ENCODE measurements at places on chromosomes 1 and 21.
A peak's percentile ranks its signal among the peaks of the same experiment; 100 is the strongest.

- no peak for DNase-seq
Observed at GRCh38 chr1:5709976-5710375, 282.2 kb downstream of the NPHP4 start.

GRCh38 chr1:104720741-104721140 is 971.0 kb downstream of the AMY1C start:
- DNase-seq, result no peak

- peak; percentile 53 for DNase-seq
Observed at GRCh38 chr1:32989160-32990050, 24.8 kb upstream of the RNF19B start.

GRCh38 chr1:23282957-23283356 is 61.1 kb downstream of the HNRNPR start:
- no peak for DNase-seq

DNA sequence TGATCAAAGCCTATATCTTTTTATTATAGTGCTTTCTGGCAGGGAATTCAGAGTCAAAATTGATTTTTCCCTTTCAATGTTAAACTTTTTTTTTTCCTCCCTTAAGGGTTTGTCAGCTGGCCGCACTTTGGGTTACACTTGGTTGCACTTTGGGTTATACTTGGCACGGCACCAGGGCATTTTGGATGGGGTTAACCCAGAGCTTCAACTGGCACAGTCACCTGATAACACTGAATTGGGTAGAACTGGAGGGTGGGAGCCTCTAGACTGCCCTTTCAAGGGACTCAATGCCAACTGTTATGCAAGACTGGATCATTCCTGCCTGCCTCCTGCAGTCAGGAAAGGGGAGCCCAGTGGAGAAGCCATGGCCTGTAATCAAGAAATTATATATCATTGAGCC is 211.5 kb downstream of the KCNJ6 start:
- DNase-seq, result peak; percentile 92

GRCh38 chr1:30901798-30902581 is 6.6 kb downstream of the SDC3 start:
- DNase-seq, result no peak

DNA sequence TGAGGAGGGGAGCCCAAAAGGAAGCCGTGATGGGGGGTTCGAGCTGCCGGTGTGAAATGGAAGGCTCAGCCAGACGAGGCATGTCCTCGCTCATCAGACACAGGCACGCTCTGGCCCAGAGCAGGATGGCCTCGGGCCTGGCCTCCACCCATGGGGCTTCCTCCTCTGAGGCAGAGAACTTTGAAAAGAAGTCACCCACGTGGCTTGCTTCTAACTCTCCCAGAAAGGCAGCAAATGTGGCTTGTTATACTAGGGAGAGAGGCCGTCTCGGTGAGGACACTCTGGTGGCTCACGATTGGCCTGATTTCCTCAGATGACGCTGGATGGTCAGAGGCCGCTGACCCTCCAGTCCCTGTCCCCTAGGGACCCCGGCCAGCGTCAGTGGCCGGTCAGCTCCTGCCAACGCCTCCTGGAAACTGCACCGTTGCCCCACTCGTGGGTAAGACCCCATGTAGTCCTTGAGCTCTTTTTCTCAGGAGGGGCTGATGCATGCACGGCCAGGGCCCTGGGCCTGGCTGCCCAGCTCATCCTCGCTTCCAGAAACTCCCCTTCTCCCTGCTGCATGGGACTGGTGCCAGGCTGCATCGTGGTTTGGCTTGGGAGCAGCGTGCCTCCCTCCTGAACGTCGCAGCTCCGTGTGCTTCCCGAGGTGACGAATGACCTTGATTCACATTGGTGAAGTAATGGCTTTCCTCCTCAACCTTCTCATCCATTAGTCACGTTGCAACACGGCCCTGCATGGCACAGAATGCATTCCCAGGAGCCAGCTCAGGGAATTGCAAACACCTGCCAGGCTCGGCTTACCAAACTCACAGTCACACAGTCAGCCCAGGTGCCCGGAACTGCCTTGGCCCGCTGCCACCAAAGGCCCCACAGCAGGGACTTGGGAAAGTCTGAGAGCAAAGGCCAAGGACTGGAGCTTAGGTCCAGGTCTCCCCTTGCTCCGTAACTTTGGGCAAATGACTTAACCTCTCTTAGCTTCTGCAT is 58.8 kb downstream of the TOMM20 start:
- DNase-seq, result peak; percentile 98

DNA sequence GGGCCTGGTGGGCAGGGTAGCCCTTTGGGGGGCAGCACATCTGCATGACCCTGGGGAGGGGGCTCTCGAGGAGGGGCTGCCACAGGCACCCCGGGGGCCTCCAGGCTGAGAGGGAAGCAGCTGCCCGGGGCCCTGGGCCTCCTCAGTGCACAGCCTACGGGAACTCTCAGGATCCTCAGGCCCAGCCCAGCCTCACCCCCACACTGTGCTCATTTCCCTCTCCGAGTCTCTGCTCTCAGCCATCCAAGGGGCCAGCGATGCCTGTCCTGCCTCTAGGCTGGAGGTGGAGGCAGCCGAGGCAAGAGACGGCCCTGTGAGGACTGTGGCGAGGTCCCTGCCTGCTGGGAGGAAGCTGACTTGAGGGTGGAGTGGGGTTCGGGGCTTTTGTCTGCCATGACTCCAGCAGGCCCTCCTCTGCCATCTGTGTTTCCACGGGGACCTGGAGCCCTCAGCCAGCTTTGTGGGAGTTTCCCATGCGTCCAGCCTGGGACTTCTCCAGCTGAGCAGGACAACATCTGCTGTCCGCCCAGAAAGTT is 7.2 kb upstream of the PLEKHG5 start:
- no peak for DNase-seq

- DNase-seq, result no peak
Observed at GRCh38 chr1:243801378-243801777, 48.7 kb downstream of the AKT3 start.

GRCh38 chr1:153404768-153405167 is 11.6 kb upstream of the S100A7A start:
- DNase-seq, result peak; percentile 61

DNA sequence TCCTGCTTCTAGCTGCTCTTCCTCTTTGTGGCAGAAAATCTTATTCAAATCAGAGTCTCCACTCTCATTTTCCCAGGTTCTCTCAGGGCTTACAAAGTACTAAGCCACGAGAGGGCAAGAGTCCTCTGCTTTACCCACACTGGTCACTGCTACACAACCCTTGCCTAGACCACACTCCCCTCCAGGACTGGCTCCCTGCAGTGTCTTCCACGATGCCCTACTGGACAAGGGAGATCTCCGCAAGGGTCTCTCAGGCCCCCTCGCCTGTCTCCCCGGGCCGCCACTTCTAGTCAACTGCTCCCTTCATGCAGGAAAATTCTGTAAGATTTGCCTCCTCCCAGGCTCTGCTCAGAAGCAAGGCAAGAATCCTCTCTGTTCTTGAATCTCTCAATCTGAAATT is 319.6 kb downstream of the RRAGC start:
- DNase-seq, result no peak

DNA sequence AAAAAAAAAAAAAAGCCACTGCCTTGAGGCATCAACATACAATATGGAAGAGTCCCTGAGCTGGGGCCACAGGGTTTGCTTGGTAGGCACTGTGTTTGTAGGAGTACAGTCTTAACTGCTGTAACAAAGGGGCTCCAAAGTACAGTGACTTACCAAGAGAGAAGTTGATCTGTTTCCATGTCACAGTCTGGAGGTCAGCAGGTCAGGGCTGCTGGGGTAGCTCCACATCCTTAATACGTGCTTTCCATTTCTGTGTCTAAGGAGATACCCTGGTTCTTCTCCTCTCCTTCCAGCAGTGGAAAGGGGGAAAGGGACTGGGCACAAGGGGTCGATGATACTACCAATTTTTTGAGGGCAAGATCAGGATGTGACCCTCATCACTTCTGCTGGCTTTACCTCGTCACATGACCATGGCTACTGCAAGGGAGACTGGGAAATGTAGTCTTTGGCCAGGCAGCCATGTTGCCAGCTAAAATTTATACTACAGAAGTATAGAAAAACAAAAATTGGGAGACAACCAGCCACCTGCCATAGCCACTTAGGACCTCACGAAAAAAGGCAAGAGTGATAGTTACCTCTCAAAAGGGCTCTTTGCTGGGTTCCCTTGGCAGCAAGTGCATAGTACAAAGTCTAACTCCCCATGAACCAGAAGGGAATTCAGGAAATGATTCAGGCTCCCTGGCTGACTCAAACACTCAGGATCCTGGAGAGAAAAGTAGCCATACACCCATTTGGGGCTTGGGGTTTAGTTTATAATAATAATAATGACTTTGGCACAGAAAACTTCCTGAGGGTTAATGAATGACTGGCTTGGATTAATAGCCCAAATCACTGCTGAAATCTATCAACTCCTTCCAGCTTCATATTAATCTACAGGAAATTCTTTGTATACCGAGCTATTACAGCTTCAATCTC is 52.7 kb upstream of the ATP5PO start:
- no peak for DNase-seq

GRCh38 chr21:42527489-42528158 is 14.0 kb downstream of the SLC37A1 start:
- DNase-seq, result peak; percentile 44

GRCh38 chr1:47709872-47710231 is 272.0 kb downstream of the FOXD2 start:
- DNase-seq, result no peak

DNA sequence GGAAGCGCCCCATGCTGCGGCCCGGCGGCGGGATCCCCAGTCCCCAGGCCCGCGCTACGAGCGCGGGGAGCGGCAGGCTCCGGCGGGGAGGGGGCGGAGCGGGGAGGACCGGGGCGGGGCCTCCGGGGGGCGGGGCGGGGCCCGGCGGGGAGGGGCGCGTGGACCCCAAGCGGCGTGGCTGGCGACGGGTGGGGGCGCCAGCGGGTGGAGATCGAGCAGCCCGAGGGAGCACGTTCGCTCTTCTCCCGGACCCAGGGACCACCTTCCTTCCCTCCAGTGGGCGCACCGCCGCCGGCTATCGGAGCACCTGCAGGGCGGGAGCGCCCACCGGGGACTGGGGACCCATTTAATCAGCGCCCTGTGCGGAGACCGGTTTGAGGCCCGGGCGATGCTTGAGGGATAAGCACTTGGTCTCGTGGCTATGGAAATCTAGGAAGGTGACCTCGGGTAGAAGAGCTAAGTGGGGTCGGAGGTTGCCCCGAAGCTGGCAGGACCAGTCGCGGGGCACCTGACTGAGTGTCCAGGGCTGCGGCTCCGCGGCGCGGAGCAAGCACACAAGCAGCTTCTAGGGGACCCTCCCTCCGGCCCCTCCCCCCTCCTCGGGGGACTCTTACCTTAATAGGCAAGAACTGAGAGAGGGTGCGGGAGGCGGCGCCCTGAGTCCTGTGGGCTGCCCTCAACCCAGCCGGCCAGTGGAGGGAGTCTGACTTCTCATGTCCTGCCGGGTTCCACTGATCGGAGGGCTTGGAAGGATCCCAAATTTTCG is at the start of gene TSPAN2:
TSS of gene TSPAN2 (minus strand) at position 84 of the 766 bp plus-strand sequence. CDS start at position 13, 71 bp downstream.
- DNase-seq, result no peak

- DNase-seq, result no peak
Observed at GRCh38 chr1:218377143-218377660, 32.1 kb downstream of the TGFB2 start.

DNA sequence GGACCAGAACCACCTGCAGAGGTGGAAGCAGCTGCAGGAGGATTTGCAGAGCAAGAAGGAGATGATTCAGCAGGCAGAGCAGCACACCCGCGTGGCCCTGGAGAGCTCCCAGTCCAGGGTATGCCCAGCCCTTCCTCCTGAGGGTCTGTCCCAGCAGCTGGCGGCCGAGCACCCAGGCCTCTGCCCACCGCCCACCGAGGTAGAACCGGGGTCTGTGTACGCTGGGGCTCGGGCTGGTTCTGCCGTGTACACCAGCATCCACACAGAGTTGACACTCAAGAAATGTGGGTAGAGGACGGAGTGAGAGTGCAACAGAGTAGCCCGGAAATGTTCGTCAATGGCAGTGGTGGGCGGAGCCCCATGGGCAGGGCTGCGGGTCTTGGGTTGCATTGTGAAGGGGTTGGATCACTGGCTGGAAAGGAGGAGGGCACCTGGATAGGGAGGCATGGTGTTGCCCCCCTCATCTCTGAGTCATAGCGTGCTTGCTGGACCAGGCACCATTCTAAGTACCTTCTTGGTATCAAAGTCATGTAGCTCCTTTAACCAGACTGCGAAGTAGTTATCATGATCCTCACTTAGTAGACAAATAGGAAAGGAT is 5.1 kb upstream of the SMIM1 start:
- DNase-seq, result no peak

GRCh38 chr1:14773396-14774025 is 175.0 kb downstream of the KAZN start:
- no peak for DNase-seq

GRCh38 chr1:202944438-202944921 is 13.6 kb downstream of the ADIPOR1 start:
- DNase-seq, result no peak

DNA sequence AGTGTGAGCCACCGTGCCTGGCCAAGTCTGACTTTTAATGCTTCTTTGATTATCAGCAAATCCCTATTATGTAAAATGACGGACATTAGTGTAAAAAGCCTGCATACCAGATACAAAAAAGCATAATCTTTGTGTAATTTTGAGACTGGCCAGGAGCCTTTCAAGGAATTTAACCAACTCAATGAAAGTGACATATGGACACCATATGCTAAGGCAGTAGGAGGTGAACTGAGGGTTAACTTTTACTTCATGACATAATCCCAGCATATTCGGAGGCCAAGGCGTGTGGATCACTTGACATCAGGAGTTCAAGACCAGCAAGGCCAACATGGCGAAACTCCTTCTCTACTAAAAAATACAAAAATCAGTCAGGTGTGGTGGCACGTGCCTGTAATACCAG is 94.6 kb downstream of the EIF4G3 start:
- no peak for DNase-seq

DNA sequence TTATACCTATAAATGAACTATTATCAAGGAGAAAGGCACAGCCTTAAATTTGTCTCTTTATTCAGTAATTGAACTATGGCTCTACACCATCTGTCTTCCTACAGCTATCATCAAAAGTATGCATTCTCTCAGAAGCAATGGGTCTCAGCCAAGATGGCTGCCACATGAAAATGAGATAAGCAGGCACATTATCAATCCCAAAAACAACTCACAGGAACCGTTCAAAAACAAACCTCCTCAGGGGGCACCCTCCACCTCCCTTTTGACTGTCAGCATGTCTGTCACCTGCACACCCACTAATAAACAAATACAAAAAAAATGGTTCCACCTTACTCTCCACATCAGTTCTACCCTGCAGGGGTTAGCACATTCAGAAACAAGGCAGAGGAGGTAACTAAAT is 23.6 kb downstream of the KIAA0319L start:
- DNase-seq, result no peak

DNA sequence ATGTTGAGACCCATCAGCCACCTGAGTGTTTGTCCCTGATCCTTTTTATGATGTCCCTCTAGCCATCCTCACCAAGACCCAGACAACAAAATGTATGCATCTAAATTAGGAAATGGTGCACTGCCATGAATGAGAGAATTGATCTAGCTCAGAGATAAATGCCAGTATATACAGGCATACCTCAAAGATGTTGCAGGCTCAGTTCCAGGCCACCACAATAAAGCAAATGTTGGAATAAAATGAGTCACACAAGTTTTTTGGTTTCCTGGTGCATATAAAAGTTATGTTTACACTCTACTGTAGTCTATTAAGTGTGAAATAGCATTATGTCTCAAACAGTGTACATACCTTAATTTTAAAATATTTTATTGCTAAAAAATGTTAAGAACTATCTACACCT is 63.9 kb downstream of the CHIA start:
- no peak for DNase-seq

GRCh38 chr21:43624339-43624738 is 34.9 kb downstream of the HSF2BP start:
- DNase-seq, result no peak

GRCh38 chr1:43383449-43383848 is 6.2 kb downstream of the MED8 start:
- no peak for DNase-seq

GRCh38 chr1:43315963-43316737 is 15.4 kb downstream of the TIE1 start:
- no peak for DNase-seq
